ENCODE measurements at places on chromosomes 7 and 10. TPM values are rescaled to one million over a fixed set of nuclear protein-coding genes. Genes with fewer than 3 reads are reported as not detected.

GRCh38 chr7:4765776-4766490, 9.5 kb upstream of the AP5Z1 start:
- peaks cover 3% of the 10 kb centered on the region for H3K36me3 ChIP-seq
- peaks cover 7% of the 10 kb centered on the region for H3K4me1 ChIP-seq
- H3K4me3 ChIP-seq = no peak overlapping the region
- H3K27ac ChIP-seq = no peak overlapping the region

DNA sequence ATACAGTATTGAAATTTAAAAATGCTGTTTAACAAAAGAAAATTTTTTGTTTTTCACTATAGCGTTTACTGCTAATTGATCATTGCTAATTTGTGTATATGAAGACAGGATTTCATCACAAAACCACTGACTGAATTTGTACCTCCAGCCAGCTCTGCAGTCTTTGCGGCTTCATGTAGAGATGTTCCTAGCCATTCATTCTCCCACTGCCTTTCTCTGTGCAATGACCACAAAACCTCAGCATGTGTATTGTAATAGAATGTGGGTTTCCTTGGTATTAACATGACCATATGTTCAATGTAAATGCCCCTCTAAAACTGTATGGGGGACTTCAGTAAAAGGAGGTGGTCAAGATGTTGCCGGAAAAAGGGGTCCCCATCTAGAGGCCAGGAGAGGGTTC, 81.1 kb upstream of the STEAP1B start:
- no peak for DNase-seq
- H3K4me1 ChIP-seq = peaks cover 32% of the 10 kb centered on the region
- H3K27me3 ChIP-seq = no peaks in the 10 kb centered on the region
- no peaks in the 10 kb centered on the region for H3K36me3 ChIP-seq
- no peak overlapping the region for H3K4me3 ChIP-seq
- H3K27ac ChIP-seq = no peak overlapping the region

DNA sequence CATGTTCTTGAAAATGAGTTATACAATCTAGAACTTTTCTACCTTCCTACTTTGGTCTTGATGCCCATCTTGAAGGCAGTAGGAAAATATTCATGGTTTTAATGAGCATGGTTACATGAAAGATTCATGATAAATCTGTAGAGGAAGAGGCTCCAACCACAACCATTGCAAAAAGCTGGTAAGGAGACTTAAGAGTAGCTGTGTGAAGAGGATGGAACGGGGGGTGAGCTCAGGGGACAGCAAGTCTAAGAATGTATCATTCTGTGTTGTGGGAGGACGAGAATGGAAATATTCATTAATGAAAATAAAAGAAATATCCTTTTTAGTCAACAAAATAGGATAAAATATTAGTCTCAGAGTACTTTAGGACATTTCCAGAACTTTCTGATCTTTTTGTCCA, 81.1 kb downstream of the BMPER start:
- H3K27me3 ChIP-seq = no peaks in the 10 kb centered on the region
- H3K27ac ChIP-seq = peak overlapping the region; percentile 29
- DNase-seq = no peak
- no peaks in the 10 kb centered on the region for H3K36me3 ChIP-seq
- H3K4me1 ChIP-seq = no peaks in the 10 kb centered on the region
- H3K4me3 ChIP-seq = no peak overlapping the region

The VIPR2 gene
- 2.2 TPM for total RNA-seq

The TUBAL3 gene
- not detected for total RNA-seq

DNA sequence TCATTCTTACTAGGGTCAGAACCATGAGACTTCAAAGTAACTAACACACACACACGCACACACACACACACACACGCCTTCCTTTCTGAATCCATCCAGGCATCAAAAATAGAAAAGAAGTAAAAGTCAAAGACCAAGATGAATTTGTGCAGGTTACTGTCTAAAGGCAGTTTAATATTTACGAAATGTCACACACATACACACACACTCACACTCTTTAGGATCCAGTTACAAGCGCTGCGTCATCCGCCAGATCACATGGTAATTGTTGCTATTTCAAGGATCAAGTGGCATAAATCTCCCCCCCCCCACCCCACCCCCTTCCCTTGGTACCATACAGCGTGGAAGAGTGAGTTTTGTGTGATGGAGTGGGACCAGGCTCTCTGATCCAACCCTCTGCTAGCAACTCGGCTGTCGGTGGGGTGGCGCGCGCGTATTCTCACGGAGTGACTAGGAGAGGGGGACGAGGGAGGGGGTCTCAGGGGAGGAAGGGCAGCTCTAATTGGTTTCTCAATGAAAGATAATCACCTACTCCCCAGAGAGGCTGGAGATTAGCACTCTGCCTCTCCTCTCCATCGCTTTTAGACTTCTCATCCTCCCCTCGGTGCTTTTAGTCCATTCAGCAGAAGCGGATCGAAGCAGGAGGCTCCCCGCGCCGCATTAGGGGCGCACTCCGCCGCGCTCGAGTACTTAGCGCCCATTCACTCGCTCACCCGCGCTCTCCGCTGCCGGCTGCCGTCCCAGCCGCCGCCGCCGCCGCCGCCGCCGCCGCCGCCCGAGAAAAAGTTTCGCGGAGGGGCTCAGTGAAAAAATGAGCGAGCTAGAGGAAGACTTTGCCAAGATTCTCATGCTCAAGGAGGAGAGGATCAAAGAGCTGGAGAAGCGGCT, 83.5 kb upstream of the PRKG1 start:
- DNase-seq = peak; percentile 69
- H3K27me3 ChIP-seq = no peaks in the 10 kb centered on the region
- H3K36me3 ChIP-seq = no peaks in the 10 kb centered on the region
- peak overlapping the region; percentile 83 for H3K4me3 ChIP-seq
- peaks cover 28% of the 10 kb centered on the region for H3K4me1 ChIP-seq

The HOXA13 gene
- total RNA-seq = 2.1 TPM

- no peak for DNase-seq
- H3K4me1 ChIP-seq = peaks cover 15% of the 10 kb centered on the region
- H3K27me3 ChIP-seq = peaks cover 84% of the 10 kb centered on the region
- H3K27ac ChIP-seq = no peak overlapping the region
These were observed 2.9 kb downstream of the TWIST1 start for GRCh38 chr7:19114551-19114855.

- H3K4me1 ChIP-seq = no peaks in the 10 kb centered on the region
- H3K27me3 ChIP-seq = no peaks in the 10 kb centered on the region
- no peak overlapping the region for H3K27ac ChIP-seq
- no peak for DNase-seq
- H3K36me3 ChIP-seq = no peaks in the 10 kb centered on the region
- no peak overlapping the region for H3K4me3 ChIP-seq
These were observed 16.6 kb downstream of the WDFY4 start for GRCh38 chr10:48701139-48701901.

DNA sequence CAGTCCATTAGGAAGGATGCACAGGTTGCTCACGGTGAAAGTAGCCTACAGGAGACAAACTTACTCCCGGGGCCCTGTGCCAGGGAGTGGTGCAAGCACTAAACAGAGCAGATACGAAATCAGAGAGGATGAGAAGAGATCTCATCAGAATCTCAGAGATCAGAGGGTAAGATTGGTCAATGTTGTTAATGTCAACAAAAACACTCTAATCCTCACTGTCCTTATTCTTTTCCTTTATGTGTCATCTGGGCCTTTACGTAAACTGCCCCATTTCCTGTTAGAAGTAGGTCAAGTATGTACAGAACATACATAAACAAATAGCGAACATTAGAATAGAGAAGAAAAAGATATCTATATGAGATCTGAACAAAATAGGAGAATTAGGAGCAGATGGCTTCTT, 163.1 kb downstream of the PPP1R17 start:
- H3K4me1 ChIP-seq = no peaks in the 10 kb centered on the region
- no peak overlapping the region for H3K27ac ChIP-seq

DNA sequence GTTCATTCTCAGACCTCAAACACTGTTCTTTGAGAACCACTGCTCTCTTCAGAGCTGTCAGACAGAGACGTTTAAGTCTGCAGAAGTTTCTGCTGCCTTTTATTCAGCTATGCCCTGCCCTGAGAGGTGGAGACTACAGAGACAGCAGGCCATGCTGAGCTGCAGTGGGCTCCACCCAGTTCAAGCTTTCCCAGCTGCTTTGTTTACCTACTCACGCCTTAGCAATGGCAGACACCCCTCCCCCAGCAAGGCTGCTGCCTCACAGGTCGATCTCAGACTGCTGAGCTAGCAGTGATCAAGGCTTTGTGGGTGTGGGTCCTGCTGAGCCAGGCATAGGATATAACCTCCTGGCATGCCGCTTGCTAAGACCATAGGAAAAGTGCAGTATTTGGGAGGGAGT, 80.5 kb upstream of the CYP2C9 start:
- no peak overlapping the region for H3K27ac ChIP-seq
- H3K4me3 ChIP-seq = no peak overlapping the region
- no peaks in the 10 kb centered on the region for H3K4me1 ChIP-seq

The ELOVL3 gene
- total RNA-seq = not detected

DNA sequence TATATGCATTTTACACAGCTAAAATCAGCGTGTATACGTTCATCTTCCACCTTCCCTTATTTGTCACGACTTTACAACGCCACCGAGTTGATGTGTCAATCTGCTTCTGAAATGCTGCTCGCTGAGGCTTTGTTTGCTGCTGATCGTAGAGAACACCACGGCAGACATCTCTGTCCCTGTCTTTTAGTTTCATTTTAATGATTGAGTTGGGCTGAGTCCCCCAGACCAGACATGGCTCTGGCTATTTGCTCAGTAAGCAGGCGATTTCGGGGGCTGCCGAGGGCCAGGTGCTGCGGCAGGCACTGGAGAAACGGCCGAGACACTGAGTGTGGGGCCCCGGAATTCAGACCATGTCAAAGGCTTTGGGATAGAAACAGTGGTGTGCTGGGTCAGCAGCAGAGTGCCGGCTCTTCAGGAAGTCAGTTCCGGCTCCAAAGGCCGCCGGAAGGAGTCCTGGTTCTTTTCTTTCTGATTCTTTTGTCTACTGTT, 5.0 kb downstream of the LRRC27 start:
- no peak for DNase-seq
- peaks cover 9% of the 10 kb centered on the region for H3K4me1 ChIP-seq
- H3K4me3 ChIP-seq = peak overlapping the region; percentile 40

GRCh38 chr7:42453931-42454361, 216.9 kb upstream of the GLI3 start:
- H3K4me1 ChIP-seq = no peaks in the 10 kb centered on the region
- H3K4me3 ChIP-seq = no peak overlapping the region
- H3K27me3 ChIP-seq = no peaks in the 10 kb centered on the region
- DNase-seq = no peak
- no peak overlapping the region for H3K27ac ChIP-seq

GRCh38 chr10:10366836-10367235, 650.8 kb upstream of the CELF2 start:
- H3K36me3 ChIP-seq = no peaks in the 10 kb centered on the region
- H3K27ac ChIP-seq = no peak overlapping the region
- no peaks in the 10 kb centered on the region for H3K27me3 ChIP-seq
- H3K4me1 ChIP-seq = no peaks in the 10 kb centered on the region
- DNase-seq = no peak
- no peak overlapping the region for H3K4me3 ChIP-seq

DNA sequence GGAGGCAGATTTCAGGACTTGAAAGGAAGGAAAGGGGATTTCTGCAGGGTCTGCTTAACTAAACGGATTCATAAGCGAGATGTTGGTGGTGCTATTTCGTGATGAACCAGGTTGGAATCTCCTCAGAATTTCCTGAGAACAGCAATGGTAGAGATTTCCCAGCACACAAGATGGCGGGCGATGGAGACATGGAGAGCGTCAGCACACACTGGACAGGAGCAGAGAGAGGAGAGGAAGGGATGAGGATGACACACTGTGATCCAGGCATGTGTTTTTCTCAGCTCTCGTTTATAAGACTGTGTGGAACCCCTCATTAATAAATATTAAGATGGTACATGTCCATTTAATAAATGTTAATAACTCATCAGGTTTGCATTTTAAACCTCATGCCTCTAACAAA, 43.9 kb upstream of the LYZL1 start:
- no peak for DNase-seq
- H3K27ac ChIP-seq = no peak overlapping the region
- H3K4me1 ChIP-seq = no peaks in the 10 kb centered on the region

DNA sequence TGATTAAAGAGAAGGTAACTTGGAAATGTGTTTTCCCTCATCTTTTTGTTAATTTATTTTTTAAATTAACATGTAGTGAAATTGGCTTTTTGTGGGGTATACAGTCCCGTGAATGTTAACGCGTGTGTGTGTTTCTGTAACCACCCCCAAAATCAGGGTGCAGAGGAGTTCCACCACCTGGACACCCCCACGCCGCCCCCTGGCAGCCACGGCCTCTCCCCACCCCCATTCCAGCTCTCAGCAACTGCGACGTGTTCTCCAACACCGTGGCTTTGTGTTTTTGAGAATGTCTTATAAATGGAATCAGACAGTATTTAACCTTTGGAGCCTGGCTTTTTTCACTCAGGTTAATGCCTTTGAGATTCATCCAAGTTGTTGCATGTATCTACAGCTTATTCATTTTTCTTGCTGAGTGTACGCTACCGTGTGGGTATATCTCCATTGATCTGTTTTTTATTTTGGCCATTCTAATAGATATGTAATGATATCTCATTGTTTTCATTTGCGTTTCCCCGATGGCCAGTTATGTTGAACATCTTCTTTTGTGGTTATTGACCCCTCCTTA, 218.8 kb downstream of the EBF3 start:
- H3K27ac ChIP-seq = no peak overlapping the region
- no peaks in the 10 kb centered on the region for H3K36me3 ChIP-seq
- no peak for DNase-seq

The TMEM178B gene
- 1.8 TPM for total RNA-seq

- DNase-seq = no peak
- no peak overlapping the region for H3K27ac ChIP-seq
- no peak overlapping the region for H3K4me3 ChIP-seq
- H3K27me3 ChIP-seq = no peaks in the 10 kb centered on the region
- H3K36me3 ChIP-seq = no peaks in the 10 kb centered on the region
- peaks cover 21% of the 10 kb centered on the region for H3K4me1 ChIP-seq
These were observed 68.6 kb upstream of the EFCAB10 start for GRCh38 chr7:105649727-105650381.

The FOXP2 gene
- total RNA-seq = 7.9 TPM

The THSD7A gene
- total RNA-seq = 0.58 TPM

- no peak overlapping the region for H3K4me3 ChIP-seq
- no peaks in the 10 kb centered on the region for H3K36me3 ChIP-seq
- peaks cover 36% of the 10 kb centered on the region for H3K4me1 ChIP-seq
- no peaks in the 10 kb centered on the region for H3K27me3 ChIP-seq
These were observed 113.6 kb upstream of the BTBD16 start for GRCh38 chr10:122157451-122157850.

DNA sequence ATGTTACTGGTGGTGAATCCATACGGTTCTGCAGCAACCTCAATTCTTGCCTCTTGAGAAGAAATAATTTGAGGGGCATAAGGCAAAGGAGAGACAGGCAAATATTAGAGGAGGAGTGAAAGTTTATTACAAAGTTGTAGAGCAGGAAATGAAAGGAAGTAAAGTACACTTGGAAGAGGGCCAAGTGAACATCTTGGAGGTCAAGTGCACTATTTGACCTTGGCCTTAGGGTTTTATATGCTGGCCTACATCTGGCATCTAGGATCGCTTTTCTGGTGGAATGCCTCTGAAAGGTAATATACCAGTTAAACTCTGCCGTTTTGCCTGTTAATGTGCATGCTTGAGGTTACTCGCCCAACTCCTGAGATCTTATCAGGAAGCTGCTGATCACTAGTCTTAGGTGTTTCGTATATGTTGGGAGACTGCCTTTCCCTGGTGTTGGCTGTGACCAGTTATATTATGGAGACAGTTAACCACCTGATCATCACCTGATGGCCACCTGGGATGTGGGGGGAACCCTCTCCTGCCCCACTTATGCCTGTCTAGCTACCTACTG, 66.1 kb upstream of the CYP2C18 start:
- H3K4me3 ChIP-seq = no peak overlapping the region
- no peaks in the 10 kb centered on the region for H3K27me3 ChIP-seq
- H3K4me1 ChIP-seq = no peaks in the 10 kb centered on the region
- no peak for DNase-seq
- H3K36me3 ChIP-seq = no peaks in the 10 kb centered on the region

The ZNF804B gene
- total RNA-seq = not detected

GRCh38 chr7:105493923-105494315, 28.2 kb downstream of the PUS7 start:
- no peak for DNase-seq
- no peak overlapping the region for H3K4me3 ChIP-seq
- no peak overlapping the region for H3K27ac ChIP-seq

Measured in gastrocnemius medialis (tissue), 4 donors.